ENCODE measurements at places on chromosomes 1 and 21.

DNA sequence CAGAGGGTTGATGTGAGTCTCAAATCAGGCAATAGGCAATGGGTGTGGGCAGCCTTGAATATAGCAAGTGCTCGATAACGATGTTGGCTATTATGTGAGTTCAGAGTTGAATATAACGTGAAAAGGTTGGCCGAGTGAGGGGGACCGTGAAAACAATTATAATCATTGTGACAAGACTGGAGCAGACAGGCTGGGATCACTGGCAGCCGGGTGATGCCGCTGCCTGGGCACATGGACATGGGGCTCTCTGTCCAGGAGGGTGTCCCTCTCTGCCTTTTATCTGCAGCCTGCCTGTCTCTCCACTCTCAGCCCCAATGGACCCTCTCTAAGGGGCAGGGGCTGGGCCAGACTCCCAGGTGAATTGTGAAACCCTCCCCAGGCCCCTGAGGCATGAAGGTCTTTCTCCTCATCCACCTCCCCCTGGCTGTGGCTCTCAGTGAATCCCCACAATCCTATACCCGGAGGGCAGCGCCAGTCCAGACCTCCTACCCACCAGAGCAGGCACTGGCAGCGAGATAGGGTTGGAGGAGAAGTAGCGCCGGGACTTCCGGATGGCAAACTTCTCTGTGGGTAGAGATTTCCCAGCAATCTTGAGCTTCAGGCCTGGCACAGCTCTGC, 36.4 kb downstream of the TTC39A start:
- no peak for DNase-seq

DNA sequence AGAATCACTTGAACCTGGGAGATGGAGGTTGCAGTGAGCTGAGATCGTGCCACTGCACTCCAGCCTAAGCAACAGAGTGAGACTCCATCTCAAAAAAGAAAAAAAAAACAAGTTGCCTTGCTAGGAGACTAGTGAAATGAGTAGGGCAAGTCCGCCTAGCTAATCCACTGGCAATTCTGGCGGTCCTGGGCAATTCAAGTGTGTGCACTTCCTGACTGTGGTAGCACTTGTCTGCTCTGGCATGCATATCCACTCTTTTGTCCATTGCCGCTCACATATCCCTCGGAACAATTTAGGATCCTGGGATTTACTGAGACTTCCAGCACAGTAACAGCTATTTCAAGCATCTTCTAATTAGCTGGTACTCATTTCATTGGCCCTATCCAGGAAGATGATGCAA, 426.3 kb upstream of the ADGRL2 start:
- DNase-seq = no peak

GRCh38 chr1:117174851-117175250, 35.9 kb downstream of the VTCN1 start:
- peak; percentile 69 for DNase-seq

- no peak for DNase-seq
These were observed 9.6 kb downstream of the IGSF9 start for GRCh38 chr1:159935719-159936272.

DNA sequence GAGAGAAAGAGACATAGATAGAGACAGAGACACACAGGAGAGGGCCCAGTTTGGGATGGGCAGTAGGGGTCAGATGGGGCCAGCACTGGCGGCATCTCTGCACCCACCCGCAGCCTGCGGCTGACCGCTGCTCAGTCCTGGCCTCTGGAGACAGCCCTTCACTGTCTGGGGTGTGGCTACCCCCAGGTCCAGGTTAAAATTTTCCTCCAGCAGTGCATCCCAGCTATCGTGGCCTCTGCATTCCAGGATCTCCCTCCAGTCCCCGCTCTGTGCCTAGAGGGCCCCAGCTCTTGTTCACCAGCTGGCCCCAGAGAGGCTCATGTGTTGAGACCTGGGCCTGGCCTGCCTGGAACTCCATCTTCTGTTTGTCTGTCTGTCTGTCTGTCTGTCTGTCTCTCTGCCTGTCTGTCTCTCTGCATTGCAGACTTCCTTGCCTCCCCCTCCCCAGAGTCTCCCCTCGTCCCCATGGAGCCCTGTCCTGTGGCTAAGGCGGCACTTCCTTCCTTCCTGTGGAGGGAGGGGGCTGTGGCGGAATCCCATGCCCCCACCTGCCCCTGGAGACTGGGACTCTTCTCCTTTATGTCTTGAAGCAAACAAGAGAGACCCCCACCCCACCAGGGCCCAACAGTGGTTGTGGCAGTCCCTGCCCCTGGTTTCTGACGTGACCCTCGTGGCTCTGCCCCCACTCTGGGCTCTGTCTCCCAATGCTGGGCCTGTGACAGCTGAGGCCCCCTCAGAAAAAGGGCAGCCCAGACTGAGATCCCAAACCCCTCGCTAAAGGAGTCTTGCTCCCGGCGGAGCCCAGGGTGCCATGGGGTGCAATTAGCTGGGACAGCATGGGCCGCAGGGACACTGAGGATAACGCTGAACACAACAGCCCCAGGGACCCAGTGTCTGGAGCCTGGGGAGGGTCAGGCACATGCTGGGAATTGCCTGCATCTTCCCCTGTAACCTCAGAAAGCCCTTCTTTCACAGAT, 241.8 kb downstream of the NPHP4 start:
- no peak for DNase-seq

DNA sequence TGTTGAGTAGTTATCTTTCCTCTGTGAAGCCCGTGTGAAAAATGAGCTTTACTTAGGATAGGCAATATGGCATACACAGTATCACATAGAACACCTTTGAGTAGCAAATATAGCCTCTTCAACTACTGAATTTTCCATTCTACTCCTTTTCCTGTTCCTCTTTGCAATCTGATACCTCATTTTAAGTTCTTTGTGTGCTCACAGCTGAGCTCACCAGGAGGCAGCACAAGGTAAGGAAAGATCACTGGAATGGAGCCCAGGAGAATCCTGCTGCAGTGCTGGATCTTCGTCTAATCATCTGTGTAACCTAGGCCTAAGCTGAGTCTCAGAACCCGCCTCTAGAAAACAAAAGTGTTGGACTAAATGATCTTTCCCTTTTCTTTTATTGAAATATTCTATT, 171.0 kb downstream of the LRRC40 start:
- peak; percentile 75 for DNase-seq

- DNase-seq = peak; percentile 77
These were observed 393 bp downstream of the LYSMD1 start for GRCh38 chr1:151165281-151165737.

DNA sequence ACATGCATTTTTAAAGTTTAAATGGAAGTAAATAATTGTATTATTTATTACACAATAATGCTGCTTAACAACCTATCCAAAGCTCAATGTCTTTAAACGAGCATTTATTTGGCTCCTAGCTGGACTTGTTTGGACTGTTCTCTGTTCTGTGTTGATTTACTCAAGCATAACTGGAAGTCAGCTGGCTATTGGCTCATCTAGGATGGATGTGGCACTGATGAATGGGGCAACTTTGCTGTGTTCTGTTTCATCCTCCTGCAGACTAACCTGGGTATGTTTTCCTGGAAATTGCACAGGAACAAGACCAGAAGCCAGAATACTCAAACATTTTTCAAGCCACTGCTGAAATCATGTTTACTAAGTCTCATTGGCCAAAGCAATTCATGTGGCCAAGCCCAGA, 70.8 kb upstream of the HSD17B7 start:
- no peak for DNase-seq

- DNase-seq = peak; percentile 30
These were observed 123.7 kb downstream of the MATN1 start for GRCh38 chr1:30599721-30600120.

GRCh38 chr1:5948681-5949005, 43.6 kb downstream of the NPHP4 start:
- no peak for DNase-seq

DNA sequence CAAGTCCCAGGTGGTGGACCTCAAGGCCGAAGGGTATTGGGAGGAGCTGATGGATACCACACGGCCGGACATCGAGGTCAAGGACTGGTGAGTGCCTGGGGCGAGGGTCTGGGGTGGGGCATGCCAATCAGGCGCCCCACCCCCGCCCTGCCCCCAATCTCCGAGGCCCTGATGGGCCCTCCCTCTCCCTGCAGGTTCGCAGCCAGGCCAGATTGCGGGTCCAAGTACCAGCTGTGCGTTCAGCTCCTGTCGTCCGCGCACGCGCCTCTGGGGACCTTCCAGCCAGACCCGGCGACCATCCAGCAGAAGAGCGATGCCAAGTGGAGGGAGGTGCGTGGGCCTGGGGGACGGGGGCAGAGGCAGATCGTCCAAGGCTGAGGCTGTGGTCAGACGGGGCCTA, 3.9 kb downstream of the FBXO44 start:
- DNase-seq = no peak

- DNase-seq = peak; percentile 88
These were observed 764.4 kb downstream of the ADGRL2 start for GRCh38 chr1:82565146-82565545.

GRCh38 chr1:14613926-14614325, 15.4 kb downstream of the KAZN start:
- no peak for DNase-seq
